T-helper 2 cell treated with Interferon-gamma antibody and Interleukin-4, amounts not matched to agents 100 ng/mL and 5 ng/mL, for 36 hours (primary cell): ENCODE measurements at places on chromosomes 7 and 10. TPM values are rescaled to one million over a fixed set of nuclear protein-coding genes. Genes with fewer than 3 reads are reported as not detected.

The HOXA4 gene
- 0.16 TPM in 1 of 2 replicates, not detected in the other for total RNA-seq

The AKR1D1 gene
- not detected in 2 replicates for total RNA-seq

The C10orf105 gene
- 0.61 and 0.64 TPM in 2 replicates for total RNA-seq

The CC2D2B gene
- total RNA-seq, result 0.45 and 0.64 TPM in 2 replicates

The ZPBP gene
- total RNA-seq, result not detected in 2 replicates

The PSMC2 gene
- 162 and 166 TPM in 2 replicates for total RNA-seq

The INHBA gene
- 0.09 TPM in 1 of 2 replicates, not detected in the other for total RNA-seq

The ODAD2 gene
- total RNA-seq, result 0.20 TPM in 1 of 2 replicates, not detected in the other

The PAPOLB gene
- total RNA-seq, result not detected in 2 replicates

The PNLIPRP3 gene
- not detected in 2 replicates for total RNA-seq

The ELMO1 gene
- total RNA-seq, result 139 TPM in 2 replicates

The OR2A12 gene
- not detected in 2 replicates for total RNA-seq

The MYOF gene
- total RNA-seq, result 2.6 and 3.0 TPM in 2 replicates

The KLHL7 gene
- total RNA-seq, result 12.5 and 13.4 TPM in 2 replicates

The MACC1 gene
- 0.02 TPM in 2 replicates for total RNA-seq

The SEMA4G gene
- 0.45 and 1.0 TPM in 2 replicates for total RNA-seq

The OPALIN gene
- total RNA-seq, result not detected in 2 replicates

The HMX3 gene
- total RNA-seq, result not detected in 2 replicates

The SHH gene
- 0.05 TPM in 2 replicates for total RNA-seq
